ENCODE measurements at places on chromosomes 3 and 15.

DNA sequence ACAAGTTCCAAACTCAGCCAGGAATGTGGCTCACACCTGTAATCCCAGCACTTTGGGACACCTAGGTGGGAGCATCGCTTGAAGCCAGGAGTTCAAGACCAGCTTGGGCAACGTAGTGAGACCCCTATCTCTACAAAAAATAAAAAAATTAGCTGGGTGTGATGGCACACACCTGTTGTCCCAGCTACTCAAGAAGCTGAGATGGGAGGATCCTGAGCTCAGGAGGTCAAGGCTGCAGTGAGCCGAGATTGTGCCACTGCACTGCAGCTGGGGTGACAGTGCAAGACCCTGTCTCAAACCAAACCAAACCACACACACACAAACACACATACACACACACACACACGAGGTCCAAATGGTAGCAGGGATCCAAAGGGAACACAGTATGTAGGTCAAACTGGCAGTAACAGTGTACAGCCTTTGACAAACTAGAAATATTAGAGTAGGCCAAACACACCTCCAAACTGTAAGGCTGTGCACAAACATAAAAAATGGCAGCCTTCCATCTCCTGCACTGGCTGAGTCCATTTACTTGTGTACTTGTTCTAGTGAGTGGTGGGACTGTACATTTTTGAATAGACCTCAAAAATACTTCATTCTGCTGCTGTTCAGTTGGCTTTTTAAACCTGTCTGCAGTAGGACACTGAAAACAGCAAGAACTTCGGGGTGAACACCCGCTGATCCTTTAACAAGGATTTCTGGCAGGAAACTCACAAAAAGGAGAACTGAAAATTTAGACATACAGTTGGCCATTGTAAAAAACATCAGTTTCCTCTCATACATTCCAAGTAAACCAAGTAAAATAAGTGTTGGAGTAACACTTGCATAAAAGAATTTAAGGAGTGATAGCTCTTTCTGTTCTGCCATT lies 33.6 kb downstream of the INTS14 start:
- DNase-seq, result no peak

- DNase-seq, result no peak
These were observed 80.6 kb downstream of the ULK4 start for GRCh38 chr3:41881233-41881821.

DNA sequence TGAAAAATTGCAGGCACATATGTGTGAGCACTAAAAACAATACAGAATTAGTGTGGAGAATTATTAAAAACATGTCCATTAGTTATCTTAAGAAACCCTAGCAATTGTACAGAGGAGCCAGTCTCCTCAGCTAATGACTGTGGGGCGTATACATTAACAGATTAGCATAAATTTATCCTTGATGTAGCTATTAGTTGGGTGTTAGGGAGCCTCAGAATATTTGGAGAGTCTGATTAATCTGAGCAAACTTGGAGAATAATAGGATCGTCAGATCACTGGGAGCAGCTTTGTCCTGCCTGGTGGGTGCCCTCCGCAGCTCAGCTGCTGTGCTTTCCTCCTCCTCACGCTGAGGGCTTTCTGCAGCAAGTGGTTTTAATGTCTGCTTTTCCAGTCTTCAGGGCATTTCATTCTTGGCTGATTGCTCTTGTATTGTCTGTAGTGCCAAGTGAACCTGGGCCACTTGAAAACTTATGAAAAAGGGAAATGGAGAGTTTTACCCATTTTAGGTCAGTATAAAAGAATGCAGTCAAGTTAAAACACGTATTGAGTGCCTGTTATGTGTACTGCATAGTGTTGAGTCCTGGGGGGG lies 417.4 kb upstream of the SEMA6D start:
- DNase-seq, result no peak

- no peak for DNase-seq
These were observed 7.6 kb downstream of the LPCAT4 start for GRCh38 chr15:34359416-34359815.

GRCh38 chr3:39142067-39142466 lies 11.3 kb downstream of the CSRNP1 start:
- DNase-seq, result no peak

DNA sequence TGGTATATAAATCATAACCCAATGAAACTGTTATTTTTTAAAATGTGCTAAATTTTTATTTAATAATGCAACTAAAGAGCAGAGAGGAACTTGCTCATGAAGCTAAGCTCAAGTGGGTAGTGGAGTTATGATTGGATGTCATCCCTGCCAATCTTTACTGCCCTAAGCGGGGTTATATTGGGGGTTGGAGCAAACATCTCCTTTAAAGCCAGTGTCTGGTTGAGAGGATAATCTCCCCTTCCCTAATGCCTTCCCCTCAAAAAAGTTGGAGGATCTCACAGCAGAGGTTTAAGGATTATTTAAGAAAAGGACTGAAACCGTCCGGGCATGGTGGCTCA lies 32.1 kb upstream of the CLASP2 start:
- no peak for DNase-seq

DNA sequence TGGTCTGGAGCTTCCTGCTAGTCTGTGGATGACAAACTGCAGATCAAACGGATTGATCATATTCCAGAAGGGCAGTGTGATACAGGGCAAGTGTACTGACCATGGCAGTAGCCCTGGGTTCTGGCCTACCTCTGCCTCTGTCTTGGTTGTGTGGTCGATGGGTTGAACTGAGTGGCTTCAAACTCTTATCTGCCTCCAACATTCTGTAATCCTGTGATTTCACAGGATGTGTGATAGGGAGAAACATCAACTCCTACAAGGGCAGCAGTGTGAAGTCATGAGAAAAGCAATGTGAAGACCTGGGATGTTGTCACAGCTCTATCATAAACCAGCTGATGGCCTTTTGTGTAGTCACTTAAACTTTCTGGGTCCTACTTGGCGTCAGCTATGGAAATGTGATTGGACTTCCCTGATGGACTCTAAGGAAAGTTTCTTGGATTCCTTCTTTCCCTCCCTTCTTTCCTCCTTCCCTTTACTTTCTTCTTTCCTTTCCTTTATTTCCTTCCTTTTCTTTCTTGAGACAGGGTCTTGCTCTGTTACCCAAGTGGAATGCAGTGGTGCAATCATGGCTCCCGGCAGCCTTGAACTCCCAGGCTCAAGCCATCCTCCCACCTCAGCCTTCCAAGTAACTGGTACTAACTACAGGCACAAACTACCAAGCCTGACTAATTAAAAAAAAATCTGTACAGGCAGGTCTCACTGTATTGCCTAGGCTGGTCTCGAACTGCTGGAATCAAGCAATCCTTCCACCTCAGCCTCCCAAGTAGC lies 114.8 kb downstream of the BBX start:
- no peak for DNase-seq

DNA sequence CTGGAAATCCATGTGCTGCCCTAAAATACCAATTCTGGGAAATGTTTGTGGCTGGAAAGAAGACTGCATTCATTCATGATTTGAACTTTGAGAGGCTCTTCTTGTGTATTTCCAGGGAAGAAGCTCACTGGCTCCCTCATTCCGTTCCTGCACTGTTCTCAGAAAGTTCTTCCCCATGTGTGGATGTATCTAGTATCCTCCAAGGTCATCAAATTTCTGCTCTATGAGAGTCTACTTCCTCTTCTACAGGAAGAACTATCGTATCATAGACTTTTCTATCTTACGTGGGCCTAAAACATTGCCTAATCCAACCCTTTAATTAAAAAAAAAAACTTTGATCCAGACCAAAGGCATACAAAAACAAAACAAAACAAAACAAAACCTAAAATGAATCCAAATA lies 2.9 kb downstream of the CCR3 start:
- DNase-seq, result no peak

- DNase-seq, result no peak
These were observed 442.8 kb downstream of the FGF12 start for GRCh38 chr3:192284443-192285072.

- no peak for DNase-seq
These were observed 250.0 kb upstream of the PDZRN3 start for GRCh38 chr3:73874606-73875369.

- no peak for DNase-seq
These were observed 72.9 kb upstream of the ATP2C1 start for GRCh38 chr3:130820976-130821375.

DNA sequence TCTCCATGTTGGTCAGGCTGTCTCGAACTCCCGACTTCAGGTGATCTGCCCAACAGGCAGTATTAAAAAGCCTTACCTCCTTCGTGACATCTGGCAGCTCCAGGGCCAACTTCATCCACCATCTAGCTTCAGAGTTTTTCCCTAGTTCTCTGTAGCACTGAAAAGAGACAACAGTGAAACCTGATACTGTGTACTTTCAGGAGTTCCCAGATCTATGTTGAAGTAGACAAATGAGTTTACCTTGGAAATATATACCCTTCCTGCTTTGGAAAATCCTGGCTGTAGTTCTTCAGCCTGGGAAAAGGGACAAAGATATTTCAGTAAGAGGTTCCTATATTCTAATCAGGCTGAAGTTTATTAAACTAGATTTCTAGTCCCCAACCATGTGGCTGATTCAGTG lies 18.0 kb downstream of the RMDN3 start:
- DNase-seq, result no peak

DNA sequence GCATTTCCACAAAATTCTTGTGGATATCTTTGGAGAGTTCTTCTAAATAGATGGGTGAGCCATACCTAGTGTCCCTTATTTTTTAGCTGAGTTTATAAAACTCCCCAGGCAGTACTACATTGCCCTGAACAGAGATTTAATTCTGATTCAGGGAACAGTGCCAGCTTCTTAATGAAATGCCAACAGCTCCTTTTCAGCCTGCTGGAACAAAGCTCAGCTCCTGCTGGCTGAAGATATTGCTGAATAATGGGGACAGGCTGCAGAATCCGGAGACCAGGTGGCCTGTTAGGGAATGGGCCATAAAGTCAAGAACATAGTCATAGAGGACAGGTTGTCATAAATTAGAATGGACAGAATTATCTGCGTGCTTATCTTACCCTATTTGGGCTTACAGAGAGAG lies 8.9 kb downstream of the HGD start:
- no peak for DNase-seq

DNA sequence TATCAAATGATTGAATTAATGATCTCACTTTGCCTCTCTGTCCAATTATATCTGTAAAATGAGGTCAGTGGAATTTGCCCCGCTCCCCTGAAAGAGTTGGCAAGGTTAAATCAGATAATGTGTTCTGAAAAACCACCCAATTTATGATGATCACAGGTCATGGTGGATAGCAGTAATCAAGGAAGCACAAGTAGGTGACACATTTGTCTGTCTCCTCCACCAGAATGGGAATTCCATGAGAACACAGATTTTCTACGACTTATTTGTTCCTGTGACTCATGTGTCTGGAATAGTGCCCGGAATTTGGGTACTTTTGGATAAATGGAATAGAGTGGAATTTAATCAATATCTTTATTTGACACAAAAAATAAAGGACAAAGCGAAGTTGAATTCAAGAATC lies 220.9 kb upstream of the SUCLG2 start:
- no peak for DNase-seq

- no peak for DNase-seq
These were observed 2.9 kb downstream of the THBS1 start for GRCh38 chr15:39583596-39584265.

- DNase-seq, result no peak
These were observed 80.7 kb upstream of the SLC25A26 start for GRCh38 chr3:66140106-66140505.

DNA sequence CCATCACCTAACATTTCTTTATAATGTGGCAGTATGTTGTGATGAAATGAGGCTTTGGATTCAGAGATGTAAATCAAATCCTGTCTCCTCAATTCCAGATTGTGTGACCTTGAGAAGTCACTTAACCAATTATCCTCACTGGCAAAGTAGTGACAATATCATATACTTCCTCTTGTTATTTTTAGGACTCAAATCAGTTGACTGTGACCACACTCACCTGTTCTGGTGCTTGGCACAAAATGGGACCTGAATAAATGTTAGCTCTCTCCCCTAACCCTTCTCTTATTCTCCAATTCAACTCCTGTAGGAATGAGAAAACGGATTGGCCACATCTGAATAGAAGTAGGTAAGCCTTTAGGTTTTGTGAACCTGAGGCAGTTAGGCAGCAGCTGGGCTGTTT lies 42.1 kb downstream of the IQCH start:
- DNase-seq, result no peak

DNA sequence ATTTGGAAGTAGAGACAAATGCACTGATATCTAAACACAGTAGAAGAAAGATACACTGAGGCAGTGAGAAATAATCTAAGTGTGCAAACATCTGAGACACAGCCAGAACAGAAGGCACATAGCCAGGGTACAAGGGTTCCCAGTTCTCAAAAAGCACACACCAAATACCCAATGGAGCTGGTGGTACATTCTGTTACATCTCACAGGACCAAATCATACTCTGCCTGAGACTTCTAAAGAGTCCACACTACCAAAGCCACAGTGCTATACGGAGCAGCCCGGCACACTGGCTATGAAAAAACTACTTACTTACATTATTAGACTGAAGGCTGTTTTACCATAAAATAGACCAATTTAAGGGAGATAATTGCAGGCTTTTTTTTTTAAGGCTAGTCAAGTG lies 19.3 kb downstream of the CLPX start:
- no peak for DNase-seq

- no peak for DNase-seq
These were observed 54.6 kb downstream of the ARHGEF3 start for GRCh38 chr3:56747150-56747549.

DNA sequence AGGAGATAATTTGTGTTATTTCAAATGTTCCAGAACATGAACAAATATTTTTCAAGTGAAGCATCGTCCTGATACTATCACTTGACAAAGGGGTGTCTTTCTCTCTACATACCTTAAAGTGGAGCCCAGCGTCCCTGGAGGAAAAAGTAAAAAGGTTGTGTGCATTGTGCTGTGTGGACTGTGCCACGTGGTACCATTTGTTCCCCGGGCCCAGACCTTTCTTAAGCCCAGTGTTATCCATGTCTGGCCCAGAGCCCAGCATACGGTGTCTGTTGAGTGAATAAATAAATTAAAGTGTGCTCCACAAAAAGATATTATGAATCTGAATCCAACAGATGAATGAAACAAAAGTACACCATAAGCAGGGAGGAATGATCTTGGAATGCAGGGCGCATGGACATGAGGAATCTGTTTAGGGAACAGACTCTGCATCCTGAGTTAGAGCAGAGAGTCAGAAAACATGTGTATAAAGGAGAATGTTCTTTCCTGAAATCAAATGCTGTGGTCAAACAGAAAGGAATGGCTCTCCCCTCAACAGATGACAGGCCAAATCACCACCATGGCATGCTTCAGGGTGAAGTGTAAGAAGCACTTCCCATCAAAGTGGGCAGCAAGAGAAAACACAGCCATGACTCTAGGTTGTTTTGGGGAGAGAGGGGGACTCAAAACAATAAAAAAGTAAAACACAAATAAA lies 8.1 kb upstream of the PRSS50 start:
- no peak for DNase-seq

GRCh38 chr3:73405853-73406252 lies 218.9 kb downstream of the PDZRN3 start:
- no peak for DNase-seq

GRCh38 chr15:52021892-52022540 lies 3.0 kb downstream of the MAPK6 start:
- DNase-seq, result no peak

DNA sequence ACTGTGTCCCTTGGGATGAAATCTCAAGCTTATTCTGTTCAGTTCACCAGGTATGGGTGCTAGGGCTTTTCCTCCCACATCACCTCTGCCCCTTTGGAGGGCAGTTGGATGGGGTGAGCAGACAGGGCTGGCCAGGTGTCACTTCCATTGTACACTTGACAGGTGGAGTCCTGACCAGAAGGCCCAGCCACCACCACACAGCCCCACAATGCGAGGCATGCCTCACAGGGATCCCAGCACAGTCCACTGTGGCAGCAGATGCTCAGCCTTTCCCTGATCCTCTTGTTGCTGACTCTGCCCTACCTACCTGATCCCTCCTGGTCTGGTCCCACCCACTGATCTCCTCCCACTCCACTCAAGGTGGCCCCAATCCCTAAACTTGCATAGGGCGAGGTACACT lies 88.2 kb downstream of the ANP32A start:
- no peak for DNase-seq

Data from cortex of kidney (tissue), 1 donor.